ENCODE measurements at places on chromosomes 7 and 10.

- DNase-seq, result no peak
These were observed 282.4 kb downstream of the CELF2 start for GRCh38 chr10:11300026-11300425.

DNA sequence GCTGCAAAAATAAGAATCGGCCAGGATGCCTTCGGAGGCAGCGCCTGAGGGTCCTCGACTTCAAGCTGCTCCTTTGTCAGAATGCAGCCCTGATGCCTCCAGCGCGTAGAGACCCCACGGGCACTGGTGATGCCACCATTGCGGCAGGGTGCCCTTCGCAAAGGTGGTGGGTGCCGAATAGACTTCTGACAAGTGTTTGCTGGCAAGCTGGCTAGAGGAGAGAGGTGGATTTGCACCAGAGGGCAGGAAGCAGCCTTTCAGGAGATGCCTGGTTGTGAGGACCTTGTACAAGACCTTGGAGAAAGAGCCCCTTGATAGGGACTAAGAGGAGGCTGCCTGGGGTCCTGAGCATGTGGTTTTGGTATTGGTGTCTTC is 103.2 kb upstream of the PPIF start:
- DNase-seq, result no peak

- DNase-seq, result no peak
These were observed 20.0 kb downstream of the COPG2 start for GRCh38 chr7:130648580-130648979.

DNA sequence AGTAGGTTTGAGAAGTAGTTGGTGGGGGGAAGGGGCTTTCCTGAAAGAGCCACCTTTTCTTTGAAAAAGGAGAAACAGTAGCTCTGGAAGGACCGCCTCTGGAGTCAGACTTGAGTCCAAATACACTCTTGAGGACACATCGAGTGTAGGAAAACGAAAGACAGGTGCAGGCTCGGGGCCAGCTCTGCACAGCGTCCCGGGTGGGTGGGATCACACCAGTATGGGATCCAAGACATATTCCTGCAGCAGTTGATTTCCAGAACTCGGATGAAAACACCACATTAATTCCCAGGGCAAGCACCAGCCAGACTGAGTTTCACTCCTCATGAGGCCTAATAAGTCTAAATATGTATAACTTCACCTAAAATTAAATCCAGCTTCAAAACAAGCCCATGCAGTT is 61.4 kb downstream of the ASB13 start:
- no peak for DNase-seq

DNA sequence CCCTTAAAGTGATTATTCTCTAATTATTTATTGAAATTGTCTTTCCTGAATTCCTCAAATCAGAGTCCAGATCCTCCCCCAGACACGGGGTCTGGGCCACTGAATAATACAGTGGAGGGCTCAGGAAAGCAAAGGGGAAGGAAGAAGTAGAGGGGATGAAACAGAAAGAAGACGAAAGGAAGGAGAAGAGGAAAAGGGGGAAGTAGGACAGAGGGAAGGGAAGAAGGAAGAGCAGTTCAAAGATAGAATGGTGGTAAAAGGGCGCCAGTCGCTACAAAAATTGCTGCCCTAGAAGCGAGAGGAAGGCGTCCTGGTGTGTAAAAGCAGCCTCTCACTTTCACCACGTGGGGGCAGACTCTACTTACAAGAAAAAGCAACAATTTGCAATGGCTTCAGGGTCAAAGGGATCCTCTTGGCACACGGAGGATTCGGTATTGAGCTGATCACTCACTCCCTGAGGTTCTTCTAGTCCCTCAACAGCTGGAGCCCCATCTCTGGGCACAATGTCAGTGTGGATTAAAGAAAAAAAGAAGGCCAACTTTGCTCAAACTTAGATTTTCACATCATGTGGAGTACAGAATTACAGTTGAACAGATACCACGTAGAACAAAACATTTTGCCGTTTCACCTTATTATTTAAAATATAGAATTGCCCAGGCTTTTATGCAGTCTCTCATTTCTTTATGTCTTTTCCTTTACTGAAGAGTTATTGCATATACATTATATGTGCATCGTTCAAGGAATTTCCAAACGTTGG is 31.4 kb upstream of the NPVF start:
- peak; percentile 62 for DNase-seq

- DNase-seq, result no peak
These were observed 1.3 kb downstream of the CUTC start for GRCh38 chr10:99733366-99733765.

DNA sequence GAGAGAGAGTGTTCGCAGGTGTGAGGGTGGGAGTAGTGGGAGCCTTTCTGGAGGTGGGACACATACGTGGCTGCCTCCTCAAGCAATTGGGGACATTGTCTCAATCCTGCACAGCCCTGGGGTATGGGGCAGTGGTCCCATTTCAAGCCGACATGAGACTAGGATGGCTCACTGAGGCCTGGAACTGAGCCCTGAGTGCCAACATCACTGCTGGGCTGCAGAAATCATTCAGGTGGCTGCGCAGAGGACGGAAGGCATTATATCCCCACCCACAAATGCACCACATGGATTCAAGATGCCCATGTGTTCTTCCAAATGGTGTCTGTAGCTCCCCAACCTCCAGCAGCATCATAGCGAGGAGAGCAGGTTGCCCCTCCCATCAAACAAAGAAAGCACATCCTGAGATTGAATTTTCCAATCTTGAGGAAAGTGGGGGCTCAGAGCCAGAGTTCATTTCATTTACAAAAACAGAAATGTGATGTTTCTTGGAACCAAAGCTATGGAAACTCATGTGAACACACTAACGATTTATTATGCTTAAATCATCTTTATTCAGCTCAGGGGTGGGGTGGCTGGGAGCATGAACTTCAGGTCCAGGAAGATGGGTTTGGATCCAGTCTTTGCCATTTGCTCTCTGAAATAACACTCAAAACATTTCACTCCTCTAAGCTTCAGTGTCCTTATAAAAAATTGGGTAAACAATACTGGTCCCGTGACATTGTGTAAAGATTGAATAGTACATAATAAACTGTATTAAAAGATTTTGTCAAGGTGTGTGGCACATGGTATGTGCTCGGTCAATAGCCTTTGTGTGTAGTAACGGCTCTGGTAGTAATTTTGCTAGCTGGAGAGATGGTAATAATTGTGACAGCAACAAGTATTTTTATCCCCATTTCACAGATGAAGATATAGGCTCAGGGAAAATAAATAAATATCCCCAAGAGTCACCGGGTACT is 4.6 kb downstream of the SFTPA2 start:
- DNase-seq, result no peak

DNA sequence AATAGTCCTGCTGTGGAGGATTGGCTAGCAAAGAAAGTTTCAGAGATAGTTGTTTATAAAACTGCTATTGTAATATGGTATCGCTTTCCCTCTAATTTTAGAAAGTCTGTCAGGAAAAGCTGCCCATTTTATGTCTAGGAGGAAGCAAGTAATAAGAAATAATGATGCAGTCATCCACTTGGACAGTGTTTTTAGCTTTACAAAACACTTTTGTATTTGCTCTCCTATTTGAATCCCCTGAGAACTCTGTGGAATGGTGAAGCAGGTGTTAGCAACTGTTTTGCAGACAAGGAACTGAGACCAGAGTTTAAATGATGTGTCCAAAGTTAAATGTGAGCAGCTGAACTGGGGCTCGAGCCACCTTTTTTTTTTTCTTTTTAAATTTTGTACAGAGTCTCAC is 455.8 kb downstream of the XPNPEP1 start:
- DNase-seq, result no peak

DNA sequence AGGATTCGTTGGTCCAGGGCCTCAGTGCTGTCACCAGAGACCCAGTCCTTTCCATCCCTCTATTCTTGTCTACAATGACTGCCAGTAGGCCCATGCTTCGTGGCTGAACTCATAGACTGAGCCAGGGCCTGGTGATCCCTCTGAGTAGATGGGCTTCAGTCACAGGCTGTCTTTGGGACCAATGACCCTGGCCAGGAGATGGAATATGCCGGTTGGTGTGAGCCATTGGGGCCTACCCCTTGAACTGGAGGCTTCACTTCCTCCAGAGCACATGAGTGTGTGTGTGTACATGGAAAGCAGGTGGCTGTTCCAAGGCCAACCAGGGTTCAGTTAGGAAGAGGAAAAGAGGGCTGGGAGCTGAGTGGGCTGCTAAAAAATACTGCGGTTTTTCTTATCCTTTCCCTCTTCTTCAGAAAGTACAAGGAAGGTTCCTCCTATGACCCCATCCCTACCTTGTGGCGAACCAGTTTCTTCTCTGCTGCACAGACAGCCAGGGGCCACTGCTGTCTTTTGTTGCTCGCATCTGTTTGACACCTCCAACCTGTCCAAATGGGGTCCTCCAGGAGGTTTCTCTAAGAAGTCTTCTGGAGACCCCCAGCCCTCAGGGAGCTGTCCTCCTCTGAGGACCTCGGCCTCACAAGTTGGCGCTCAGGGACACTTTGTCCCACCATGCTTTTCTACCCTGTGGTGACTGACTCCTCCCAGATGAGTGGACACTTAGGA is 36.6 kb downstream of the ADRA2A start:
- DNase-seq, result no peak

- DNase-seq, result no peak
These were observed 54.9 kb downstream of the TMEM168 start for GRCh38 chr7:112735261-112735660.

DNA sequence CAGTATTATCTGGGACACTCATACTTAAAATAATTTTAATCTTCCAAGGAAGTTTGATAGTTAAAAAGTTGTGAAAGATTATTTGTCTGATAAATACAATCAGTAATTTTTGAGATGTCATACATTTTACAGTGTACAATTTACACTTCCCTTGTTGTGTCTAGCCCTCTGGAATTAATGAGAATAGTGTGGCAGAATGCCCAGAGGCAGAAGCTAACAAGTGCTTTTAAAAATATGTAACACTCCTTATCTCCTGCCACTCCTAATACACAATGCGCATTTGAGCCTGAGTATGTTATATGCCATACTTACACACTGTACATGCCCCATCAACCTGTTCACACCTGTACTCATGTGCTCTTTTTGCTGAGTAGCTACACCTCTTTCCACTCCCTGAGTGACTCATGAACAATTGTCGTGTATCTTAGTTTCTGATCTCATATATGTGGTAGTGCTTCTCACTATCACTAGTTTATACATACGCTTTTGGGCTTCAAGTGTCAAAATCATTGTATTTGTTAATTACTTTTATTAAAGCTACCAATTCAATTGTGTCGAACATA is 106.9 kb upstream of the GNAI1 start:
- no peak for DNase-seq

DNA sequence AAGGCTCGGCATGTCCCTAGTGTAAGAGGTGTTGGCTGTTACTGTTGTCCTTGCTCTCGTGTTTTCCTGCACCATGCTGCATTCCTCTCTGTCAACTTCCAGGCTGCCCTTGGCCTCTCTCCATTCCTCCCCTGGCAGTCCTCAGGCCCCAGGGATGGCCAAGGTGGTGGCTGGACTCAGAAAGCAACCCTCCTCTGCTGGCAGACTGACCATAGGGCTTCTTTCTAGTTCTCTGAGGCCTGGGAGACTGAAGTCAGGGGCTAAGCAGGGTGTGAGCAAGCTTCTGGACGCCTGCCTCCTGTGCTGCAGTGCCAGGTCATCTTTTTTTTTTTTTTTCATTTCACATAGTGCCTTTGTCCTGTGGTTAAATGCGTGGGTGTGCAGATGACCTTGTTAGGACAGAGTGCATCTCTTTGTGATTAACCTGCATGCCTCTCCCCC is 72.0 kb downstream of the GOLGA7B start:
- no peak for DNase-seq

GRCh38 chr7:81767926-81768325 is 1.9 kb downstream of the HGF start:
- no peak for DNase-seq

DNA sequence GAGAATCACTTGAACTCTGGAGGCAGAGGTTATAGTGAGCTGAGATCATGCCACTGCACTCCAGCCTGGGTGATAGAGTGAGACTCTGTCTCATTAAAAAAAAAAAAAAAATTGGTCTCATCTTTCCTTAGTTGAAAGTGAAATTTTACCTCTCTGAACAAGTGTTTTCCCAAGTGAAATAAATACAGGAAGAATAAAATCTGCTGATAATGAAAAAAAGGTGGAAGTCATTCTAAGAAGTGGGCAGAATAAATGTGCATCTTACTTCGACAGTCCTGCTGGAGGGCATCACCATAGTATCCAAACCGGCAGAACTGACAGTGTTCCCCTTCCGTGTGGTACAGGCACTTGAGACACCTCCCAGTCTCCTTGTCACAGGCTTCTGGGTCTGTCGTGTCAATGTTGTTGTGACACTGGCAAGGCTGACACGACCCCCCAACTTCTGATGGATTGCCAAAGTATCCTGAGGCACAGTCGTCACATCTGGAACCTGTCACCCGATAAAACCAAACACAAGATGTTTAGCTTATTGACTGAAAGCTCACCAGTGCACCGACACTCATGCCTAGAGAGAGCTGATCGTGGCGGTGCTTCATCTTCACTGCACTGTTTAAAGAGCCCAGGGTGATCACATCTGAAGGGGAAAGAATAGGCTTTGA is 49.6 kb downstream of the LAMB1 start:
- DNase-seq, result no peak

DNA sequence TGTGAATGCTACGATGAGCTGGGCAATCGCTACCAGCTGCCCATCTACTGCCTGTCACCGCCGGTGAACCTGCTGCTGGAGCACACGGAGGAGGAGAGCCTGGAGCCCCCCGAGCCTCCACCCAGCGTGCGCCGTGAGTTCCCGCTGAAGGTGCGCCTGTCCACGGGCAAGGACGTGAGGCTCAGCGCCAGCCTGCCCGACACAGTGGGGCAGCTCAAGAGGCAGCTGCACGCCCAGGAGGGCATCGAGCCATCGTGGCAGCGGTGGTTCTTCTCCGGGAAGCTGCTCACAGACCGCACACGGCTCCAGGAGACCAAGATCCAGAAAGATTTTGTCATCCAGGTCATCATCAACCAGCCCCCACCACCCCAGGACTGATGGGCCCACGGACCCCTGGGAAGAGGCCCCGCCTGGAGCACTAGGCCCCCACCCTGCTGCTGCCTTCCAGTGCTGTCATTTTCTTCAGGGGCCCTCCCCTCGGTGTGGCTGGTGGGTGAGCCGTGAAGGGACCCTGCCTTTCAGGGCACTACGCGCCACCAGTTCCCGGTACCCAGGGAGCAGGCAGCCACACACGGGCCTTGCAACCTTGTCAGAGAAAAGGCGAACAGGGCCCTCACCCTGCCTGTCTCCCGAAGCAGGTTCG is 2.3 kb upstream of the ANKRD2 start:
- DNase-seq, result no peak

DNA sequence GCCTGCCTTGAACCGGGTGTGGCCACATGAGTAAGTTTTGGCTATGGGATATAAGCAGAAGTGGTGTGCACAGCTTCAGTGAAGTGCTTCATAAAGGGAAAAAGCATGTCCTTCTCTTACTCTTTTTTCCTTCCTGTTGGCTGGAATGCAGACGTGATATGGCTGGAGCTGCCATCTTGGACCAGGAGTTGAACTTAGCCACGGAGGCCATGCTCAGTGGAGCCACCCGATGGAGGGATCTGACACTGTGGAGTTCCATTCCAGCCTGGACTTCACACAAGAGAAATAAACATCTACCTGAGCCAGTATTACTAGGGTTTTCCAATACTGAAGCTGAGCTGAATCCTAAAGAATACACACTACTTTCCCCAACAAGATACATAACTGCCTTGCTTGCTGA is 52.3 kb downstream of the CCDC3 start:
- DNase-seq, result no peak
